GM12892 (cell line): ENCODE measurements at places on chromosomes 3 and 15.

- DNase-seq, result no peak
These were observed 76.8 kb downstream of the SMAD3 start for GRCh38 chr15:67142092-67142766.

GRCh38 chr3:130626049-130626448 lies 109.1 kb downstream of the COL6A6 start:
- no peak for DNase-seq

DNA sequence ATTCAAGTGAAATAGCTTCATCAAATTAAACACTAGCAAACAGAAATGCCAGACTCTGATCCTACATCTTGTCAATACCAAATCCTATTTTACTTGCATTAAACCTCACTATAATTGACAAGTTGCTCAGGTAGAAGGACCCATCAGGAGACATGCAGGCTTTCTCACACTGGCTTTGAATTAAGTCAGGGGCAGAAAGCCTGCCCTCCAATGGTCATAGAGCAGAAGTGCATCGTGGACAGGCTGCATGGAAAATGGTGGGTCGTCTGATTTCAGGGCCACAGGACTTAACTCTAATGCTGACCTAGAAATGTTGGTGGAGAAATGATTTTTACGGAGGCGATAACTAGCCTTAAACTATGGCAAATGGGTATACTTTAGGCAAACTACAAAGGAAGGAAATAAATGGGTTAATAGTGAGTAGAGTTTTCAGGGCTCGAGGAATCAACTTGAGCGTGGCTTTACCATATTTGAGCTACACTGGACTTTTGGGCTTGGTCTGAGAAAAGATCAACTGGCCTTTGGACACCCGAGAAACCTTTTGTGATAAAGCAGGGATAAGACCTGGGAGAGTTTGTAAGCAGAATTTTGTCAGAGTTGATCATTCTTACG lies 283.9 kb downstream of the GRM7 start:
- no peak for DNase-seq

- no peak for DNase-seq
These were observed 66.8 kb upstream of the PCSK6 start for GRCh38 chr15:101556273-101556672.

DNA sequence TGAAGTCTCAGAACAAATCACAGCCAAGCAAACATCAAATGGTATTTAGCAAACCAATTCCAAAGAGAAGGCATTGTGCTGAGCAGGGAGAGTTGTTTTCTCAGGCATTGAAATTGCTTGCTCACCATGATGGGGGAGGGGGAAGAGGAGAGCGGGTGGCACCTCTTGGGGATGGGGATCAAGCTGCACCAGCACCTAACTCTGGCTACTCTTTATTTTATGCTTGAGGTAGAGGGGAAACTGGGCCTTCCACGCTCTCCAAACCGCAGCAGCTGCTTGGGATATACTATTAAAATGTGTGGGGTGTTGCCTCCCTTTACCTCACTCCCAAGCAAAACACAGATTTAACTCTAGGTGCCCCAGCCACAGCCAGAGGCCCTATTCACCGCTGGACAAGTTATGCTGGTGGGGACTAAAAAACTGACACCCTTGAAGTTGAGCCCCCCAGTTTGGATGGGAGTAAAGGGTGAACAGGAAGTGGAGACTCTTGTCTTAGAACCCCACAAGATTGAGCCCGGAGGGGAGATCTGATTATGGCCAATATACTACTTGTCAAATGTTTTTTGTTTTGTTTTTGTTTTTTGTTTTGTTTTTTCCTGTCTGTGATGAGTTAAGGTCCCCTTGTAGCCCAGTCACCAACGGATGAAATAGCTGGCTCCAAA lies 5.0 kb upstream of the FOXB1 start:
- no peak for DNase-seq
